Stimulated activated CD8-positive, alpha-beta memory T cell treated with anti-CD3 and anti-CD28 coated beads, Interleukin-12 subunit alpha, Interleukin-12 subunit beta, amount 100 ng/mL, for 4 hours (primary cell): ENCODE measurements at places on chromosomes 4 and X.
A peak's percentile ranks its signal among the peaks of the same experiment; 100 is the strongest.

DNA sequence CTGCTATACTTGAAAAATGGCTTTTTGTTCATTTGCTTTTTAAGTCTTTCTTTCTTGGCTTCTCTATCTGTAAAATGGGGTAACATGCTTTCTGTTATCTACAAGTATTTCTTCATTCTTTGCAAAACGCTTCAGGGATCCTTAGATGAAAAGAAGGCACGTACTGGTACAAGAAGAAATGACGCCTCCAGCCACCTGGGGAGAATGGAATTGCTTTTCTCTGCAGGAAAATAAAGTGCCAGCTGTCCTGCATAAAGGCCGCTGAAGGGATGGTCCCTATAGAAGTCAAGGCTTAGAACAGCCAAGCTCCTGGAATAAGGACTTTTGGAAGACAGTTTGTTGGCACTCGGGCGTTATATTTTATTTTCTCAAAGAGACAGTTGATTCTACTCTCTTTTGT is 210.8 kb upstream of the RASGEF1B start:
- no peak for DNase-seq

DNA sequence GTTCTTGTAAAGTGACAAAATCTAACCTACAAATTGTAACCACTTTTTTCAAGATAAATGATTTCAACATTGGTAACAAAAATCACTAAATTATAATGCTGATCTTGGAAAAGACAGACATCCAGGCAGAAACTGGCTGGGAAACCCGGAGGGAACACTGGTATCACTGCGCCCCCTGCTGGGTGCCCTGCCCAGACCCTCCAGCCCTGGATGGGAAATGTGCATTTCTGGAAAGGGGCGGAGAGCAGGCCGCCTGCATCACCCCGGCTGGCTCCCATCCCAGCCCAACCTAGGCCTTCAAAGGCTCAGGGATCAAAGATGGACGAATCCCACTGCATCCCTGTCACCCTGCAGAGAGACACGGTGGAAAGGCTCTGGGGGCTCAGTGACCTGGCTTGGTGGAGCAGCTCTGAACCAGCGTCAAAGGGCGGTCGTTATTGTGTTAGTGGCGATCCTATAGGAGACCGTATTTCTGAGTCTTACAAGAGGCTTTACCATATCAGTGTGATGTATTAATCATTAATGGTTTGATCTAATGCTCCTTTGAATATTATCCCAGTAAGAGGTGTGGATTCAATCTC is 37.3 kb downstream of the ACOX3 start:
- DNase-seq, result peak; percentile 6

- no peak for DNase-seq
Measured at GRCh38 chr4:51858605-51859202, 15.8 kb downstream of the DCUN1D4 start.

DNA sequence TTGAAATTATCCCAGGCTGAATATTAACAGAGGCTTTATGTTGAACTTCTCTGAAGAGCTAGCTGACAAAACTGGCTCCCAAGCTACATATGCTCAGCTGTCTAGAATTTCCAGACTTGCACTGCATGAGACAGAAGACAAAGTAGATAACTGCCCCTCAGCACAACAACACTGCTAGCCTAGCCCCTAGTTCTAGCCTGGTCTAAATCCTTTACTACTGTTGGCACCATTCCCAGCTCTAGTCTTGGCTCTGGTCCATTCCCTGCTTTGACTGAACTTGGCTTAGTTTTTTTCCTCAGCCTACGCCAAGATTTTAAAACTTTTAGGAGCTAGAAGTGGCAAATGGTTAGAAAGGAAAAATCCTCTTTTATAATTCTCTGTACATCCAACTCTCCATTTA is 7.6 kb upstream of the OPHN1 start:
- no peak for DNase-seq

GRCh38 chrX:100358766-100359165 is 51.3 kb downstream of the PCDH19 start:
- DNase-seq, result no peak

GRCh38 chr4:92497141-92497540 is 193.4 kb downstream of the GRID2 start:
- DNase-seq, result no peak

GRCh38 chr4:95018785-95019184 is 261.0 kb downstream of the BMPR1B start:
- no peak for DNase-seq

DNA sequence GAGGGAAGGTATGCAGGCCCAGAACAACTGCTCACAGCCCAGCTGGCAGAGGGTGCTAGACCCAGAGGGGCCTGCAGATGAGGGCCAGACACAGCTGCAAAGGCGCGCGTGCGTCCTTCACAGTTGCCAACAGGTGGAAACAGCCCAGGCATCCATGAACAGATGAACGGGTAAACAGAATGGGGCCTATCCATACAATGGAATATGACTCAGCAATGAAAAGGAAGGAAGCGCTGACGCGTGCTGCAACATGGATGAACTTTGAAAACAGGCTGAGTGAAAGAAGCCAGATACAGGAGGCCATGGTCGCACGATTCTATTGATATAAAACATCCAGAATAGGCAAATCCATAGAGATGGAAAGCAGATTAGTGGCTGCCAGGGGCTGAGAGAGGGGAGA is 83.1 kb upstream of the DDX3X start:
- no peak for DNase-seq

DNA sequence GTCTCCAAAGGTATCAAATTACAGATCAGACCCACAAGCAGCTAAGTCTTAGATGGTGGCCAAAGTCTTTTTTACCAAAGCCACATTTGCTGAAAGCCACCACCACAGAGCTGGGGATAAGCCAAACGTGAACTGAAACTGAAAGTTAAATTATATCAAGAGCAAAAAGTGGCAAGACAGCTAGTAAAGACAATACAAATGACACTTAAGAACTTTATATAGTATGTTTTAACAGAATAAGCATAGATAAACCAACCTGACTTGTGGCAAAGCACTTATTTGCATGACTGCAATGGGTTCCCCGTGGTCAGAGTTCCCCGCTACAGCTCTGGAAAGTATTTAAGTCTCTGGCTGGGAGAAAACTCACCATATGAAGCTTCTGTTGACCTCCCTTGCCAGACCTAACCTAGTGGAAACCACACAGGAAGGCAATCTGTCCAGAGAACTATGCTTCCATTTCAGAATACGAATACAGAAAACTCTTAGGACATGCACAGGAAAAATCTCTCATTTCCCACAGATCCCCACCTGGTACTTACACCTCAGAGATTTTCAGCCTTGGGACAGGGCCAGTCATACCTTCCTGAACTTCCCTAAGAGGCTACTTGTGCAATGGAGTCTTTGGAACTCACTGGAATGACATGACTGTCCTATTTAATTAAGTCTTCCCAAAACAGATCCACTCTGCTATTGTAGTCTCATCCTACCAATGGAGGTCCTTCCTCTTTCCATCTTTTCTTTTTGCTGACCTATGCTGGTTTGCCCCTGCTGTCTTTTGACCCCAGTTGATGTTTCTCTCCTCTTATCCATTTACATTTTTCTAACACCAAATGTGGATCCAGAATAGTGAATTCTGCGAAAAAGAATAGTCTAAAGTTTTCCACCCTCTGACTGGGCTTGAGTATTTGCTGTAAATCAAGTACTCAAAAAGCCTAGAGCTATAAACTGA is 225.1 kb downstream of the NR3C2 start:
- no peak for DNase-seq

GRCh38 chrX:63354484-63354883 is 3.4 kb upstream of the SPIN4 start:
- DNase-seq, result no peak

GRCh38 chr4:13733817-13734216 is 106.3 kb upstream of the BOD1L1 start:
- DNase-seq, result no peak

DNA sequence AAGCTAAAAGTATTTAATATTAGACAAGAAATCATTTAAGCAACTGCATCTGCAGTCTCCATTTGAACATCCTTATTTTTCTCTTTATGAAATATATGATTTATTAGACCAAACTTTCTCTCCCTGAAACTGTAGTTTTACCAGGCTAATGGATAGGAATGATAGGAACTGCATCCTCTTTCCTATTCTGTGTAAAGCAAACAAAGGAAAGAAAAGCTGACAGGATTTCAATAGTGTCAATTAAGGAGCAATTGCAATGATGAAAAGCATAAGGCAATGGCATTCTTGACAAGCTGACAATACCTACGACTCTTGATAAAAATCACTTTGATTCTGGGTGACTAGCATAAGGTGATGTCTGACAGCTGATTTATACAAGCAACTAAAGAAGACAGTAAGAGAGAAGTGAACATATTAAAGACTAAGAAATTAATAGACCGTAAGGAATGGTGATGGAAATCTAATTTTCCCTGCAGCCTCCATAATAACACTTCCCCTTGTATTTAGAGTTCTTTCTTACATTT is 502.5 kb downstream of the TECRL start:
- no peak for DNase-seq

- DNase-seq, result no peak
Measured at GRCh38 chr4:18858229-18858922, 836.8 kb upstream of the LCORL start.

- no peak for DNase-seq
Measured at GRCh38 chrX:38694394-38694793, 106.9 kb upstream of the MID1IP1 start.

- no peak for DNase-seq
Measured at GRCh38 chr4:129344058-129344457, 248.1 kb downstream of the C4orf33 start.

DNA sequence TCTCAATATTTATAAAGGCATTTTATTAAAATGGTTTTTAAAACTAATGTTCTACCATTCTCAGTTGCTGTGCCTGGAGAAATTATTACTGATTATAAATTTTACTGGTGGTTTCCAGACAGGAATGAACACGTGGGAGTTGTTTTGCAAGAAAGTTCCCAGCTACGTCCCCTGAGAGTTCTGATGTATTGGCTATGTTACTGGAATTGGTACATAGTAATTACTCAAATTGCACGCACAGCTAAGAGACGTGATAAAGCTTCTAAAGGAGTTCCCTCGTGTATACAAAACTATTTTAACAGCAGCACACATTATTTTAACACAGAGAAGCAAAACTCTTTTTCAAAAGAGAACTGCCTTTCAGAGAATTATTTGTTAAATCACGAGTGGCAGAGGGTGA is 292.2 kb downstream of the NLGN4X start:
- no peak for DNase-seq

GRCh38 chr4:6435010-6435409 is 37.4 kb downstream of the PPP2R2C start:
- DNase-seq, result no peak

- no peak for DNase-seq
Measured at GRCh38 chrX:40542208-40542607, 38.6 kb upstream of the ATP6AP2 start.

- no peak for DNase-seq
Measured at GRCh38 chr4:47968847-47969246, 47.6 kb downstream of the CNGA1 start.

DNA sequence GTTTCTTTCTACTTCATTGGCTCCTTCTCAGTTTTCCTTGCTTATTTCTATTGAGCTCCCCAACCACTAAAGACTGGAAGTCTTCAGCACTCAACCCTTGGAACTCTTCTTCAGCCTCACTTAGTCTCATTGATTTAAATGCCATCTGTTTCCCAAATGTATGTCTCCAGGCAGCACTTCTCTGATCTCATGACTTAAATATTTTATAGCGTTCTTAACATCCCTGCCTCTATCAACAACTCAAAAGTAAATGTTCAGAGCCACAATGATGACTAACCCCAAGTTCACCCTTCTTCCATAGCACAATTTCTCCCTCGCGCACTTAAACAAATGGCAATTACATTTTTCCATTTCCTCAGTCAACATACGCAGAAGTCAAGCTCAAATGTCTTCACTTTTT is 1393.3 kb downstream of the ARAP2 start:
- no peak for DNase-seq

- no peak for DNase-seq
Measured at GRCh38 chr4:10061650-10062415, 40.5 kb upstream of the SLC2A9 start.

GRCh38 chr4:65302145-65302544 is 368.1 kb downstream of the EPHA5 start:
- no peak for DNase-seq

DNA sequence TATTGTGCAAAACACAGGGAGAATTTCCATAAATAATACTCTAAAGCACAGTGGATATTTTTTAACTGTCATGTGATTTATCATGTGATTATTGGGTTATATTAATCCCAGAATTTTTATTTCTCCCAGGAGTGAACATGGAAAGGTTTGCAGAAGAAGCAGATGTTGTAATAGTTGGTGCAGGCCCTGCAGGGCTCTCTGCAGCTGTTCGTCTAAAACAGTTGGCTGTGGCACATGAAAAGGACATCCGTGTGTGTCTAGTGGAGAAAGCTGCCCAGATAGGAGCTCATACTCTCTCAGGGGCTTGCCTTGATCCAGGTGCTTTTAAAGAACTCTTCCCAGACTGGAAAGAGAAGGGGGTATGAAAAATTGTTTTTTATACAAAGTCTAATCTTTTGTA is 10.0 kb downstream of the ETFDH start:
- no peak for DNase-seq

DNA sequence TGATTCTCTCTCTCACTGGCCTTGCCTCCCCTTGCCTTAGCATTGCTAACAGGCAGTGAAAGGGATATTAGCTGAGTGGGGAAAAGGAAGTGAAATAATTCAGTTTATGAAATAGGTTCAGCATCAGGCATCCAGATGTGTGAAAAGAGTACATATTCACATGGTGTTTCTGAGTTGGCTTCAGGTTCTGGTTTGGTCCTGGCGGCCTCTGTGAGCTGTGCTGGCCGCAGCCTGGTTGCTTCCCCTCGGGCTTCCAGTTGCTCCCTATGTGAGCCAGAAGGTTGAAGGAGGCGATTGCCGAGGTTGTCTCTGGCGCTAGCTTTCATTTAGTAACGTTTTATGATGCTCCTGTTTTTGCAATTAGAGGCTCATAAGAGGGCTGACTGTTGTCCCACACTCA is 99.1 kb upstream of the TLR2 start:
- no peak for DNase-seq

DNA sequence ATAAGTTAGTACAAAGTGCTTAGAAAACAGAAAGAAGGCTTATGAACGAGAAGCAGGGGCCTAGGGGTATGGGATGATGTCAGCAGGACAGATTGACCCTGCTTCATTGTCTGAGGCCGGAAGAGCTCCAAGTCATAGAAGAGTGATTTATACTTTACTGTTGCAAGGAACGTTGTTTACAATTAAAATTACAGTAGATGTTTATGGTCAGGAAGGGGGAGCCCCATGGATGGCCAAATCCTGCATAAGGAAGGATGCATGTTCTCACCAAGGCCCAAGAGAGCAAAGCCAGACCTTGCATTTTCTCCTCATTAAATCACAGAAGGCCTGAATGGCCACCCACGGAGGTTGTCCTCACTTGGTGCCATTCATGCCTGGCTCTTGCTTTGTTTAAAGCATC is 115.3 kb downstream of the LDB2 start:
- DNase-seq, result no peak

GRCh38 chr4:101669138-101669831 is 121.2 kb upstream of the BANK1 start:
- no peak for DNase-seq
